AG09309 (cell line): ENCODE measurements at places on chromosomes 13 and 19.
A peak's percentile ranks its signal among the peaks of the same experiment; 100 is the strongest.

GRCh38 chr13:51225029-51225428, 2.8 kb downstream of the FAM124A start:
- DNase-seq: no peak

DNA sequence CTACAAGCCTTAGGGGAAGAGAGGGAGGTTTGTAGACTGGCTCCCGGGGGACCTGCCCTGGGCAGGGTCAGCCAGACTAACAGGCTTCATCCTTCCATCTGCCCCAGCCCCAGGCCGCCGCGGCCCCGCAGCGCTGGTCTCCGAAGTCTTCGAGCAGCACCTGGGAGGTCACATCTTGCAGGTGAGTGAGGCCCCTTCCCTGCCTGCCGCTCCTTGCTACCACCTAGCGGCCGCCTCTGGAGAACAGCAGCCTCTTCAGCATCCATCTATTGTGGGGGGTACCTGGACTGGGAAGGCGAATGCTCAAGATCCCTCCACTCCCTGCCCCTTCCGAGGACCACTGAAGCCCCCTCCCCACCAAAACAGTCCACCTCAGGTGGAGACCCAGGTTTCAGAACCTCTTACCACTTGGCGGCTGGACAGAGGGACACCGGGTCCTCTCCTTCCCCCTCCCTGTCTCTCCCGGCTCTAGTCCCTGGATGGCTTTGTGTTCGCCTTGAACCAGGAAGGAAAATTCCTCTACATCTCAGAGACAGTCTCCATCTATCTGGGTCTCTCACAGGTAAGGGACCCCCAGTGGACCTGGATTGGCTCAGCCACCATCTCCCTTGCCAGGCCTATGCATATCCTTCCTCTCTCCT, 12.7 kb downstream of the NPAS1 start:
- DNase-seq: no peak

DNA sequence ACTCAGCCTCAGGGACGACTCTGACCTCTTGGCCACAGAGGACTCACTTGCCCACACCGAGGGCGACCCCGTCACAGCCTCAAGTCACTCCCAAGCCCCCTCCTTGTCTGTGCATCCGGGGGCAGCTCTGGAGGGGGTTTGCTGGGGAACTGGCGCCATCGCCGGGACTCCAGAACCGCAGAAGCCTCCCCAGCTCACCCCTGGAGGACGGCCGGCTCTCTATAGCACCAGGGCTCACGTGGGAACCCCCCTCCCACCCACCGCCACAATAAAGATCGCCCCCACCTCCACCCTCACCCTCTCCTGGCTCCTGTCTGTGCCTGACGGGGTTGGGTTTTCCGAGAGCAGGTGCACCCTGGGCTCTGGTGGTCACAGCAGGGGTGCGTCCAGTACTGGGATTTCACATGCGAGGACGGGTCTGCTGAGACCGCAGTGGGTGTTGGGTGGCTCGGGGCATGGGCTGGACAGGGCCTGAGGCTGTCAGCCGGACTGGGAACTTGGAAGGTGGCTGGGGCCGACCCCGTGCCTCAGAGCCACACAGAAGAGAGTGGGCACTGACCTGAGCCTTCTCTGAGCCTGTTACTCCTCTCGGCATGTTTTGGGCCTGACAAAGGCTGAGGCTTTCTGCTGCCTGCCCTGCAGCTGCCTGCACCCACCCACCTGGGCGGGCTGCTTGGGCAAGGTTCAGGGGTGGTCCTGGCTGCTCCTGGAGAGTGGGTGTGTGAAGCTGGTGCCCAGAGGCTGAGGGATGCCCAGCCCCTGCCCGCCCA, 6.3 kb upstream of the HCN2 start:
- DNase-seq: no peak

- no peak for DNase-seq
Observed at GRCh38 chr19:11152318-11153062, 3.1 kb downstream of the SPC24 start.

DNA sequence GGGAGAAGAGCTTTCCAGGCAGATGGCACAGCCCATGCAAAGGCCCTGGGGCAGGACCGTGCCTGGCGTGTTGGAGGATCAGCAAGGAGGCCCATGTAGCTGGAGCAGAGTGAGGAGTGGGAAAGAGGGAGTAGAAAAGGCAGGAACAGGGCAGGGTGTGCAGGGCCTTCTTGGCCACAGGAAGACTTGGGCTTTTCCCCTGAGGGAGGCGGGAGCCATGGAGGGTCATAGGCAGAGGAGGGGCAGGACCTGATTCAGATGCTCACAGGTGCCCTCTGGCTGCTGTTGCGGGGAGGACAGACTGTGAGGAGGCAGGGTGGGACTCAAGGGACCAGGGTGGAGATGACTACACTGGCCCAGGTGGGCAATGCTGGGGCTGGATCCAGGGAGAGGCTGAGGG, 13.8 kb upstream of the PTPRS start:
- no peak for DNase-seq

DNA sequence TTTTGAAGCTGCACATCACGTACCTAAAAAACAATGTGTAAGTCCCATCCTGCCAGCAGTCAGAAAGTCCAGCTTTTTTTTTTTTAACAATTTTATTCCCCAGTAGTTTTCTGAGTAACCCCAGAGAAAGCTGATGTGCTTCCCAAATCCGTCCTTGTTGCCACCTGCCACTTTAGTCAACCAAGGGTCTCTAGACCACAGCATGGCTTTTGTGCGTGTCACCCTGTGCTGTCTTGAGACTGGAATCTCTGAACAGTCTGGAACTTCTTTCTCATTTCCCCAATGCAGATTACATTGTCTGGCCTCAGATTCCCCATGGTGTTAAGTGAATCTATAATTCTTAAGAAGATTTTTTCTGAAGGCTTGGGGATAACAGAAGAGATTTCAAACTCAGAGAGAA, 289.2 kb upstream of the KLF12 start:
- no peak for DNase-seq

DNA sequence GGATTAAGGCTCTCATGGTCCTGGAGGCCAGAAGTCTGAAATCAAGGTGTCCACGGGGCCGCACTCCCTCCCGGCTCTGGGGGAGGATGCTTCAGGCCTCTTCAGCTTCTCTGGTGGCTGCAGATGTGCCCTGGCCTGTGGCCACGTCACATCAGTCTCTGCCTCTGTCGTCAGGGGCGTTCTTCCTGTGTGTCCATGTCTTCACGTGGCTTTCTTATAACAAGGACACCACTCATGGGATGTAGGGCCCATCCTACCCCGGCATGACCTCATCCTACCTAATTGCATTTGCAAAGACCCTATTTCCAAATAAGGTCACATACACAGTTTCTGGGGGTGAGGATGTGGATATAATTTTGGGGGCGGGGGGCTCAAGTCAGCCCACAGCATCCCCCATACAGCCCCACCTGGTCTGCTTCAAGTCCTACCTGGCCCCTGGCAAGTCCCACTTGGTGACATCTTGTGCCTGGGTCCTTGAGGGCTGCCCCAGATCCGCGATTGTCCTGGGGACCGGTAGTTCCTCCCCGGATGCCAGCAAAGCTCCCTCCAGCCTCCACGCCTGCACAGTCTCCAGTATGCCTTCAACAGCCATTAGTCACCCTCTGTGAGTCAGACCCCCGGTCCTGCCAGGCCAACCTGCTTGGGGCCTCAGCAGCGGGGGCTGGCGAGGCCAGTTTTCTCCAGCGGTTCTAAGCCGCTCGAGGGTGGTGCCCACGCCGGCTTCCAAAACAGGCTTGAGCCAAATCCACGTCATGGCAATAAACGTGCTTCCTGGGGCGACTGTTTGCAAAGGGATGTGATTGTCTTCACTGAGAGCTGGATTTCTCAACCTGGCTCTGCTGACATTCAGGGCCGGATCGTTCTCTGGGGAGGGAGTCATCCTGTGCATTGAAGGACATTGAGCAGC, 32.2 kb downstream of the MYO9B start:
- peak; percentile 95 for DNase-seq

- no peak for DNase-seq
Observed at GRCh38 chr19:31496076-31496475, 146.8 kb upstream of the TSHZ3 start.

GRCh38 chr19:38515896-38516295, 82.4 kb downstream of the RYR1 start:
- no peak for DNase-seq

DNA sequence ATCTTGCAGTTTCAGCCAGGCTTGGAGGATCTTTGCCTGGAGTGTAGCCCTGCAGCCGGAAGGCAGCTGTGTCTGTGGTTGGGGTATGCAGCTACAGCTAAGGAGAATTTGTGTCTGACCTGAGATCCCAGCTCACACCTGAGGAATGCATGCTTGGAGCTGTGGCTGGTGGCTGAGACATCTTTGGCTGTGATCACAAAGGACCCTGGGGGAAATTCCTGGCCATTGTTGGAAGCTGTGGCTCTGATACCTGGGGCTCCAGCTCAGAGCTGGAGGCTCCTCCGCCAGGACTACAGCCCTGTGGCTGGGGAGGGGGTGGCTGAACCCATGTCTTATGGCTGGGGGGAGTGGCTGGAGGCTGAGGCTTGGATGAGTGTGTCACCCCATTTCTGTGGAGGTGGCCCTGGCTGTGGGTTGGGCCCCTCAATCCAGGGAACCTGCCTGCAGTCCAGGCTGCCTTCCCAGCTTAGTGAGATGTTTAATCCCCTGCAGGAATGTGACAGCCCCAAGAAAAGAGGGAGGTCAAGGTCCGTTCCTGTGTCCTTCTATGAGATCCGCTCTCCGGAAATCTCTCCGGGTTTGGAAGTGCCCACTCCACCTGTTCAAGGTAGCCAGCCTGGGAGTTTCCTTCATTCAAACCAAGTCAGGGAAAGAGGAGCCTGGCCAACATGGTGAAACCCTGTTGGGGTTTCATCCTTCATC, 27.6 kb downstream of the ARHGEF18 start:
- no peak for DNase-seq

- no peak for DNase-seq
Observed at GRCh38 chr13:113451951-113452421, 1.3 kb downstream of the ADPRHL1 start.

DNA sequence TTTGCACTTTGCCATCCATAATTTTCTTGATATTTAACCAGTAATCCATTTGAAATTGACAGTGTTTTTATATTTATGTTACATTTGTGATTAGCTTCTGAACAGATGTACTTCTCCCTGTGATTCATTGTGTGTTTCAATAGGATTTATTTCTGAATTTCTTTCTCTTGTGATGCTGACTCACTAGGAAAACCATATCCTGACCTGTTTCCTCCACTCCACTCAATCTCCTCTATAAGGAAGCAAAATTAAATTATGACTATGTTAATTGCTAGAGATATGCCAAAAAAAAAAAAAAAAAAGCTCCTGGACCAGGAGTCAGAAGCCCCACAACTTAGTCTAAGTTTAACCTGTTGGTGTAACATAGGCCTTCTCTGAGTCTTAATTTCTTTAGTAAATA, 614.6 kb upstream of the SPRY2 start:
- DNase-seq: no peak

DNA sequence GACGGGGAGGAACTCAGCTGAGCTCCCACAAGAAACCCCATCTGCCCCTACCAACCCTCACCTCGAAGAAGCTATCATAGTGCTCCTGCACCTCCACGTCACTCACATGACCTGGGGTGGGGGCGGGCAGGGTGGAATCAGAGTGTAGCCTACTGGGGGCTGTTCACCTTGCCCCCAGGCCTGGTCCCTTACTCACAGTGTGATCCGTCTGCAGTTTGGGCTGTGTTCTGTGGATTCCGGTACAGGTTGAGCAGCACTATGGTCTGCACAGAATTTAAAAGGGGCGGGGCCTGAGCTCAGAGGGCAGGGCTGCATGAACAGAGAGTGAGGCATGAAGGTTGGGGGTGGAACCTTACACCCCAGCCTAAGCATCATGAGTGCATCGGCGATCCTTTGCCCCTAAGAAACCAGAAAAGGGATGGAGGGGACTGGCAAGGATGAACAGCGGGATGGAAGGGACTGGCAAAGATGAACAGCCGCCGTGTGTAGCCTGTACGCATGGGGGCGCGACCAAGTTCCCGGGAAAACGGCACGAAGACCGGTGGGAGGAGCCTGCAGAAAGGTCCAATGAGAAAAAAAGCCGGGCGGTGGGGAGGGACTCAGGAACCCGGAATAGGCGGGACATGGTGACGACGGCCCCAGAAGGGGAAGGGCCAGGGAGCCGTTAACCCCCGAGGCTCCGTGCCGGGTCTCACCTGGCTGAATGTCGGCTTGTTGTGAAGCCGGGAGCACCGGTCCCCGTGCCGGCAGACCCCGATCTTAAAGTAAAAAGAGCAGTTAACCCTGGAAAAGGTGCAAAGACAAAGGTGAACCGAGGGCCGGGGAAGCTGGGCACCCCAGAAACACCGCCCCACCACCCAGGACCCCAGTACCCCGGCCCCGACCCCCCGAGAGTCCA, 539 bp downstream of the U2AF1L4 start:
- peak; percentile 81 for DNase-seq

- no peak for DNase-seq
Observed at GRCh38 chr19:48010932-48011758, 16.7 kb downstream of the ELSPBP1 start.

DNA sequence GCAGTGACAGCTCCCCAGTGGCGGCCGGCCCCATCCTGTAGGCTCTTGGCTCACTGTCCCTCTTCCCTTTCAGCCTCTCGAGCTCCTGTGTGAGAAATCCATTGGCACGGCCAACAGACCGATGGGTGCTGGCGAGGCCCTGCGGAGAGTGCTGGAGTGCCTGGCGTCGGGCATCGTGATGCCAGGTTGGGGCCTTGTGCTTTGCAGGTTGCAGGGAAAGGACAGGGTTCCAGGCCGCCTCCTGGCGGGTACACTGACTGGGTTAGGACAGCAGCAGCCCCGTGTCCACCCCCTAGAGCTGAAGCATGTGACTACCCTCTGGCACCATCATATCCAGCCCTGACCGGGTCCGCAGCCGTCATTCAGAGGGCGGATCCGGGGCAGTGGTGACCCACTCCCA, 21.5 kb upstream of the QTRT1 start:
- DNase-seq: no peak

GRCh38 chr19:6039566-6040225, 61.8 kb upstream of the RANBP3 start:
- DNase-seq: no peak
